ENCODE measurements at places on chromosomes 6 and 20.
A peak's percentile ranks its signal among the peaks of the same experiment; 100 is the strongest.

- no peak for DNase-seq
Measured at GRCh38 chr6:47335466-47335865, 25.8 kb upstream of the TNFRSF21 start.

DNA sequence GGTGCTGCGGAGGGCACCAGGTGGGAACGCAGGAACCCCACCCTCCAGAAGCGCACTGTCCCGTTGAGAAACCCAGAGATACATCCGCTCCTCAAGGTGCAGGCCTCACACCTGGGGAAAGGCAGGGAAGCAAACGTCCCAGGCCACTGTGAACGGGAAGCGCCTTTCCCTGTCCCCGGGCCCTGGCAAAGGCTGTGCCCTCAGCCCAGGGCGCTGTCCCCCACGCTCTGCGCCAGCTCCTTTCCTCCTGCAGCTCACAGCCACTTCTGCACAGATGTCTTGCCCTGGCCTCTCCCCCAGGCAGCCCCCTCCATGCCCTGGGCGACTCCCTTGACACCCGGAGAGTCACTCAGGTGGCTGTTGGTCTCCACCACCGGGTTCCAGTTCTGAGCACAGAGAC lies 203.8 kb downstream of the TAF4 start:
- no peak for DNase-seq

DNA sequence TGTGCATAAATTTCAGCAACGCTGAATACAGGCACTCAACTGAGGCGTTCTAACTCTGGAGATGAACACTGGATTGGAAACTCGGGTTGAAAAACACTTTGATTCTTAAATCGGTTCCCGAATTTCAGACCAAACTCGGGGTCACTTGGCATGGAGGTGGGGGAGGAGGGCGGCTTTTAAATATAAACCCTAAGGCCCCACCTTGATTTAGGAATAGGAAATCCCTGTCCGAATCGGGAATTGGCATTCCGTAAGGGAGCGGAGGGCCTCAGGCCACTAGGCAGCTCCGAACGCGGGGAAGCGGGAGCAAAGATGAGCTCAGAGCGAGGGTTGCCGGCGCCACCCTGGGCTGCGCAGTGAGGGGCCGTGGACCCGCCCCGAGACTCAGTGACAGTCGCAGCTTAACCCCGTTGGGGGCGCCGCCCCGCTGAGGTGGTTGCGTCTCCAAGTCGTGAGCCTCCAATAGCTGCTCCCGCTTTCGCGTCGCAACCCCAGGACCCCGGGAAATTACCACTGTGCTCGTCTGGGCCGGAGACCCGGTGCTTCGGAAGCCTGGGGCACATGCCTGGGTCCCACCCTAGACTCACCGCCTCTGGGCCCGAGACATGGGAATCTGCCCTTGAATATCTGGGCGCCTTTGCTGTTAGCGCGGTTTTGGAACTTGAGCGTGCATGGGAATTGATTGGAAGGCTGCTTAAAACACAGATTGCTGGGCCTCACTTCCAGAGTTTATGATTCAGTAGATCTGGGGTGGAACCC lies 4.6 kb upstream of the SIM1 start:
- no peak for DNase-seq

- no peak for DNase-seq
Measured at GRCh38 chr20:38215194-38216182, 45.0 kb downstream of the KIAA1755 start.

DNA sequence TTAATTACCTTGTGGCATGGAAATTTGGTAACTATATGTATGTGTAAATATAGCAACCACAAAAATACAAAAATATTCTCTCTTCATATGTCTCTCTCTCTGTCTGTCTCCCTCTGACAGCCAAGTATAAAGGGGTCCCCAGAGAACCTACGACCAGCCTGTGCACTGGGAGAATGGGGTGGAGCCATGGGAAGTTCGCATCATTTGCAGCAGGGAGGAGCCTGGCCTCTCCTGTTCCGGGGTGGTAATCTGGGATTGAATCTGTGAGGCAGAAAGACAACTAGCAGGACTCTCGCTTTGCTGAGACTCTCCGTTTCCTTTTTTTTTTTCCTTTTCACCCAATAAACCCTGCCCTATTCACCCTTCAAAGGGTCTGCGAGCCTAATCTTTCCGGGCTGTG lies 1109.1 kb downstream of the HACE1 start:
- no peak for DNase-seq

- DNase-seq, result peak; percentile 47
Measured at GRCh38 chr6:166957087-166957804, 896 bp upstream of the RNASET2 start.

- DNase-seq, result no peak
Measured at GRCh38 chr6:157879034-157879872, 56.2 kb downstream of the SNX9 start.

DNA sequence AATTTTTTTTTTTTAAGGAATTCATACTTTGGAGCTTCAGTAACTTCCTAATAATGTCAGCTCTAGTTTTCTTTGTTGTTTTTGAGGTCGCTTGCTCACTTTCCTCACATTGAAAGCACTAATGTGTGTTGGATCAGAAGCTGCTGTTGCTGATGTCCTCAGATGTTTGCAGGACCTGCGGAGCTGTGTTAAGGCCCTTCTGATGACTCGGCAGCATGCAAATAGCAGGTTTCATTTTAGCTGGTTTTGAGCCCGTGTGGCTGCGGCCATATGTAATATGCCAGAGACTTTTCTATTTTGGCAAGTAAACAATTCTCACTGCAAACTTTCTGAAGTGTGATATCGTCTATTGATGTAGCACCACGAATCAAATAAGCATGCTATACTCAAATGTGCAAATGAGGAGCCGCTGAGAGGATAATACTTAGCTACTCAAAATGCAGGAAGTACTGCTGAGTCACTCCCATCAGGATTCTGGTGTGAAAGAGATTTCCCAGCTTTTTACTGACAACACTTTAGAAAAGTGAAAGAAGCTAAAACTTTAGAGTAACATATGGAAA lies 187.8 kb downstream of the SASH1 start:
- DNase-seq, result no peak
